ENCODE measurements at places on chromosomes 5 and 9.
A peak's percentile ranks its signal among the peaks of the same experiment; 100 is the strongest.

GRCh38 chr5:66877843-66878242, 281.6 kb downstream of the MAST4 start:
- DNase-seq = no peak

- DNase-seq = peak; percentile 94
These were observed 1.1 kb downstream of the CTNNAL1 start for GRCh38 chr9:109012009-109012875.

- DNase-seq = no peak
These were observed 446.1 kb downstream of the ANXA1 start for GRCh38 chr9:73597771-73598170.

- no peak for DNase-seq
These were observed 133.4 kb downstream of the GRIA1 start for GRCh38 chr5:153623751-153624450.

DNA sequence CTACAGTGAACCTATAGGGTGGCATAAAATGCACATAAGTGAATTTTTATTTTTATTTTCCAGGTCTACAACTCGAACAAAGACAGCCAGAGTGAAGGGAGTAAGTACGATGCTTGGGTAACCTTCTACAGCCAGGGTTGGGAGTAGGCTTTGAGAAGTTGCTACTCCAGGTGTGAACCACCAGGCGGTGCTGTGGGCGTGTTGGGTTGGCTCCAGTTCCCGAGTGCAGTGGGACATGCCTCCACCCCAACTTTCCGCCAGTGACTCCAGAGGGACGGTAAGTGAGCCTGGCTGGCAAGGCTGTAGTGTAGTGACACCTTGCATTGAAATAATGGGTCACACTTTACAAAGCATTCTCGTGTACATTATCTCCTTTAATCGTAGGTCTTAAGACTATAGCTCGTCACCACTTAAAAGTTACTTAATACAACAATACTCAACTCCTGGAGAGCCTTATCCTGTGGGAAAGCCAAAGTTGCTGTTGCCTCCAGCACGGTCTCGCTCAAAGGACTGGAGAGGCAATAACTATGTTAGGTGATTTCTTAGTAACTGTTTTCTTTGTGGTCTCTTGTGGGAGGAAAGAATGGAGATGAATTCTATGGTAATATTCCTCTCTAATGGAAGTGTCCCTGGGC, 244.0 kb downstream of the ARHGAP26 start:
- DNase-seq = peak; percentile 37

GRCh38 chr9:128160603-128160987, 530 bp downstream of the BBLN start:
- no peak for DNase-seq

GRCh38 chr9:128940271-128940921, 7.0 kb downstream of the DOLK start:
- no peak for DNase-seq

DNA sequence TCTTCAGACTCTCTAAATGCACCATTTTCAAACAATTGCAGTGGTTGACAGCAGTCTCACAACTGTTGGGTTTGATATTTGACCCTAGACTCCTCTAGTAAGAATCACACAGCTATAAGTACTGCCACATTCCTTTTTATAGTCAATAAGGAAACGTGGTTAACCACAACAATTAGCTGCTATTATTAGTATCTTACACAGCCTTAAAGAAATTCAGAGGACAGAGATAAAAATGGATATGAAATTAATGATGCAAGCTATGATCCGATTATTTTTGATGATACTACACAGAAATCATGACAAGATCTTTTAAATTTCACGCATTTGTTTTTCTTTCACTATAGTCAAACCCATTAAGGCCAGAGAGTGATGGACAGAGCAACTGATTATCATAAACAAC, 288.6 kb upstream of the C9orf72 start:
- no peak for DNase-seq

GRCh38 chr5:139378101-139378825, 4.8 kb downstream of the SLC23A1 start:
- DNase-seq = no peak

- DNase-seq = peak; percentile 86
These were observed 405.4 kb upstream of the ACTBL2 start for GRCh38 chr5:57887851-57888621.

GRCh38 chr9:35517131-35517530, 27.2 kb downstream of the RUSC2 start:
- no peak for DNase-seq

DNA sequence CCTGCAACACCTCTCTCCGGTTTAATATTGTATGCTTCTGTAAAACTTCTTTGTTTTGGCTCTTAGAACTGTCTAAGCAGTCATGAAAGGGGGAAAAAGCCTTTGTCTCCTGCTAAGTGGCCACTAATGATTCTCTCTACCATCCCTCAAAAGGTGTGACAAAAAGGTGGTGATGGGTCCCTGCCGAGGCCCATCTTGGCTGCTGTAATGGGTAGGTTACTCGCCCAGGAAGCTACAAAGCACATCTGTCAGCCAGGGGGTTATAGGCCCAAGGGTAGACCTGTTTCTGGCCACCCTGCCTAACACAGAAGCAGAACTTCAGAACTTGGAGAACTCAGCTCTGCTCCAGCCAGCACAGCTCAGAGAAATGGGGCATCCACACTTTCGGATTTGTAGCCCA, 1.6 kb downstream of the FAM219A start:
- DNase-seq = no peak

- DNase-seq = peak; percentile 73
These were observed 43.8 kb downstream of the SLC38A9 start for GRCh38 chr5:55668356-55668755.

DNA sequence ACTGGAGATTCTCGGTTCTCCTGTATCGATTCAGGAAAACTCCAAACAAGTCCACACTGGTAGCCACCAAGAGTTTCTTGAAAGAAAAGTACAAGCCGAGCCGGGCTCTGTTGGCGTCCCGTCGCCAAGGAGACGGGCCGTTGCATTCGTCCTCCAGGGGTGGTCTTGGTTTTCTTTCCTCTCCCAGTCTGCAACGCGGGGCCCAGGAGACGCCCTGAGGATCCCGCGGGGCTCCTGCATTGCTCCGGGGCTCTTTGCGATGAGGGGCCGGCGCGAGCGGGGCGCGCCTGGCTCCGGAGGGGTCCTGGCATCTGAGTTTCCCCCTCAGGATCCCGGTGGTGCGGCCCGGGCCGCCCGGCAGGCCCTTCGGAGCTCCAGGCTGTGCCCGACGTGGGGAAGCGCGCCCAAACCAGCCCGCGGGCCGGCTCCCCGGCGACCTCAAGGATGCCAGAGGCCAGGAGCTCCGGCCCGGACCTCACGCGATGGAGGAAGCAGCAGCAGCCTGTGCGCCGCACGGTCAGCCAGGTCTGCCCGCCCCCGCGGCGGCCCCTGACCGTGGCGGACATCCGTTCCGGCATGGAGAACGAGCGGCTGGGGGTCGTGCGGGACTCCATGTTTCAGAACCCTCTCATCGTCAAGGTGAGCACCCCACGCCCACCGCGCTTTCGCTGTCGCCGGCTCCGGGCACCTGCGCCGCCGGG, at the start of gene CFAP77:
TSS of gene CFAP77 (plus strand) at position 384 of the 701 bp plus-strand sequence. CDS start at position 445, 61 bp downstream.
- DNase-seq = peak; percentile 13

DNA sequence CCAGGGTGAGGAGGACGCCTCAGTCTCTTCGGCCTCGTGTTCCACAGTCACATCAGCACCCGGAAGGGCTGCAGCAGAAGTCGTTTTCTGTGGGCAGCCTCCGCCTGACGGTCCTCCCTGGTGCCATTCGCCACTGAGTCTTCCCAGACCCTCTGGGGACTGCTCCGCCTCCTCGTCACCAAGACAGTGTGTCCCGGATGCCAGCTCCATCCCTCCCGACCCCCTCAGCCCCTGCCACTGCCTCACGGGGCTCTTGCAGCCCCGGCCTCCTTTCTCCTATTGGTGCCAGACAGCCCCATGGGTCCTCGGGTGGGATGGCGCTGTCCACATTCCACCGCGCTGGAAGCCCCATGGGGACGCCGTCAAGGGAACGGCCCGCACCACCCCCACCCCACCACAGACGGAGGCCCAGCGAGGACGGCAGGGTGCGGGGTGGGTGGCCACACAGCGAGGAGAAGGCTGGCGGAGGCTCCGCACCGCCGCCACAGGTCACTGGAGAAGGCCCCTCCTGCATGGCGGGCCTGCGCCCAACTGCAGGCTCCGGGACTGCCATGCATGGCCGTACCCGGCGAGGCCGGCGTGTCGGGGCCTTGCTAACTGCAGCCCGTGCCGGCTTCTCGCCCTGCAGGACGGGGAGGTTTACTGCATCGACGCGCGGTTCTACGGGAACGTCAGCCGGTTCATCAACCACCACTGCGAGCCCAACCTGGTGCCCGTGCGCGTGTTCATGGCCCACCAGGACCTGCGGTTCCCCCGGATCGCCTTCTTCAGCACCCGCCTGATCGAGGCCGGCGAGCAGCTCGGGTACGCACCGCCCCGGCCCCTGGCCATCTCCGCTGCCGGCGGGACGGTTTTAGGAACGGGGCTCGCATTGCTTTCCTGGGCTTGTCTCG, 43.6 kb upstream of the CACNA1B start:
- DNase-seq = no peak

- peak; percentile 14 for DNase-seq
These were observed 73.8 kb upstream of the CPLX2 start for GRCh38 chr5:175797521-175798038.

GRCh38 chr5:110338341-110339083, 388.0 kb downstream of the TMEM232 start:
- DNase-seq = no peak

DNA sequence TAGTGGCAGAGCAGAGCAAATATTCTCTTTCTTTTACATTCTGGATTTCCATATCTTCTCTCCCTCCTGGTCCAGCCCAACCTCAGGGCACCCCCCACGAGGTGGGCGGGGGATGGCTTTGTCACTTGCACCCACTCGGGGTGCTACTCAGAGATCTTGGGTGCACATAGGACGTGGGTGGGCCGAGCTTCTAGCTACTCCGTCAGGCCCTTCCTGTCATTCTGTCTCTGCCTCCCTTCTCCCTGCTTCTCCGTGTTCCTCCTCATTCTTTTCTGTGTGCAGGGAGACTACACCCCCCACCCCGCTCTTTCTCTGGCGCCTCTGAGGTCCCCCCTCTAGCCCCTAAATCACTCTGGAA, 19.5 kb downstream of the PCDHGC5 start:
- peak; percentile 15 for DNase-seq

GRCh38 chr5:150763023-150763769, 4.4 kb upstream of the DCTN4 start:
- no peak for DNase-seq

DNA sequence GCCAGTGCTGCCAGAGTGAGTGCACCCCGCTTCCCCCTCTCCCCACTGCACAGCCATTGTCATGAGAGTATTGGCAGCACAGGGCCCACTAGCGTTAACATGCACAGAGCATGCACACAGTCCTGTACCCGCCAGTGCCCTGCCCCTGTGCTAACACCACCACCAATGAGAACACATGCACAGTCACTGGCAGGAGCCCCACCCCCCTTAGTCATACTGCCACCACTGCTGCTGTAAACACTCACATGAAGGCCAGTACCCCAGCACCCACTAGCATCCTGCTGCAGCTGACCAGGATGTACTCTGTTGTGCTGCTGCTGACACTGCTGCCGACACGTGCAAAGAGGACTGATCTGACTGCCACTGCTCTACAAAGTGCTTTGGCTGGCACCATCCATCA, 19.5 kb upstream of the RANBP6 start:
- DNase-seq = peak; percentile 21

DNA sequence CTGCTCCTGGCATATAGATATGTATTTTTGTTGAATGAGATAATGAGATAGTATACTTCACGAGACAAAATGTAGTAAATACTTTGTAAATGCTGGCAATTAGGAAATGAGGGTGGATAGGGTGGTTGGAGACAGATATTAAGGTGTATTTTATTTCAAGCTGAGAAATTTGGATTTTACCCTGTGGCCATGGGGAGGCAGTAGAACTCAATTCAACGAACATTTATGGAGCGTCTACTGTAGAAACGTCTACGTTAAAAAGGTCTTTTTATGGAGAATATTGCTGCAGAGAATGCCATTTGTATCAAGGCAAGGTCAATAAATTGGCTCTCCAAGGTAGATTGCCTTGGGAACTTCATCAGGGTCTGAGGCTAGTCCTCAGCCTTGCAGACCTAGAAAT, 21.5 kb upstream of the RALGPS1 start:
- no peak for DNase-seq

- DNase-seq = peak; percentile 71
These were observed 8.4 kb upstream of the RGS3 start for GRCh38 chr9:113454914-113455761.

DNA sequence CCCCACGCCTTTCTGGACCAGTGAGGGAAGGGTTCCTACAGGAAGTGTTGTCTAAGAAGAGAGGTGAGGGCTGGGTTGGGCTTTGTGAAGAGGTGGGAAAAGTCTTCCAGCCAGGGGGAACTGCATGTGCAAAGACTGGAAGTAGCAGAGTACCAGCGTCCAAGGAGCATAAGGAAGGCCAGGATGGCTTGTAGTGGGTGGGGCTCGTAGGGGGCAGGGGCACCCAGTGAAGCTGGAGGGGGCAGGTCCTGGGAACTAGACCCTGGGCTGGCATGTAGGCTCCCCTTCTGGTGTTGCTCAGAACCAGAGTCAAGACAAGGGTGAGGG, 20.4 kb downstream of the PRRX2 start:
- no peak for DNase-seq

- DNase-seq = no peak
These were observed 42.7 kb downstream of the NCS1 start for GRCh38 chr9:130214776-130215340.

DNA sequence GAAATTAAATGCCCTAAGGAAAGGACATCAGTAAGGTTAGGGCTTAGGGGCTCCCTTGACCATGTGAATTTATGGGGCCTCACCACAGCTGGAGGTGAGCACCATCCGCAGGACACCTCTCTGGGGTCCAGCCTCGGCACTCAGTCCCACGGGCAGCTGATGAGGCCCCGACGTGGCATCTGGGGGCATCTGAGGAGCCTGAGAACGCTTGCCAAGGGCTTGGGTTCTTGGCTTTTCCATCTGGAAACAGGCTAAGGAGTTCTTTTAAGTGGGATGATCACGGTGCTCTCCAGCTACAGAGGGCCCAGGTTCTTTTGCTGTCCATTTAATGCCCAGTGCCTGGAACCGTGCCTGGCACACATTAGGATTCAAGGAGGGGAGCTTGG, 3.6 kb downstream of the NKX2-5 start:
- DNase-seq = no peak

- no peak for DNase-seq
These were observed 124.8 kb downstream of the FRMD3 start for GRCh38 chr9:83413367-83413766.

- no peak for DNase-seq
These were observed 6.7 kb upstream of the HAVCR2 start for GRCh38 chr5:157115502-157115901.

DNA sequence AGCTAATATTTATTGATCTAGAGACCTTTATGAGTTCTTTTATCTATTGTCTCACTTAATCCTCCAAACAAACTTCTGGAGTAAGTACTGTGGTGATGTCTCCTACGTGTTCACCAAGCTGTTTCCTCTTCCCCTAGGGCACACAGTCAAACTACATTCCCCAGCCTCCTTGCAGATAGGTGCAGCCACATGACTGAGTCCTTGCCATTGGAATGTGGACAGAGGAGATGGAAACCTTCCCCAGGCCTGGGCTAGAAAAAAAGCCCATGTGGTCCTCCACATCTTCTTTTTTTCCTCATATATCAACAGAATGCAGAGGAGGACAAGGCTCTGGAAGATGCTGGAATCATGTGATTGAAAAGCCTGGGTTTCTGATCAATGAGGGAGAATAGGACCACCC, 88.0 kb downstream of the ANKRD55 start:
- DNase-seq = no peak

Measured in ACHN (cell line).